Fibroblast of skin of scalp (primary cell): ENCODE measurements at places on chromosomes 1 and 21.

DNA sequence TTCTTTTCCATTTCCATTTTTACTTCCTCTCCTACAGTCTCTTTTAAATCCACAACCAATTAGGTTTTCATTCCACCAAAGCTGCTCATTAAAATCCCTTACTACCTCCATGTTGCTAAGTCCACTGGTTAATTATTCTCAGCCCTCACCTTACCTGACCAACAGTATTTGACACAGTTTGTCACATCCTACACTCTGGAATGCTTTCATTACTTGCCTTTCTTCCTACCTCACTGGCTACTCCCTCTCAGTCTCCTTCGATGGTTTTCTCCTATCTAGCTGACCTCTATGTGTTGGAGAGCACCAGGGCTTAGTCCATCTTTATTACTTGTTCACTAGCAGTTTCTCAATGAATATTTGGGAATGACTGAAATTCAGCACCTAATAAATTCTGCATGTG is 78.6 kb downstream of the NME7 start:
- no peak for DNase-seq

DNA sequence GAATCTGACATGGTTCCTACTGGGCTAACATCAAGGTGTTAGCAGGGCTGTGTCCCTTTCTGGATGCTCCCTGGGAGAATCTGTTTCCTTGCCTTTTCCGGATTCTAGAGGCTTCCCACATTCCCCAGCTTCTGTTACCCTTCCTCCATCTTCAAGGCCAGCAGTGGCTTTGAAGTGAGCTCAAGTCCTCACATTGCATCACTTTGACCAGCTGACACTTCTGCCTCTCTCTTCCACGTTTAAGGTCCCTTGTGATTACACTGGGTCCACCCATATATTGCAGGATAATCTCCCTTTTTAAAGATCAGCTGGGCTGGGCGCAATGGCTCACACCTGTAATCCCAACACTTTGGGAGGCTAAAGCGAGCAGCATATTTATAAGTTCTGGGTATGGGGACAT is 33.1 kb downstream of the CNST start:
- no peak for DNase-seq

DNA sequence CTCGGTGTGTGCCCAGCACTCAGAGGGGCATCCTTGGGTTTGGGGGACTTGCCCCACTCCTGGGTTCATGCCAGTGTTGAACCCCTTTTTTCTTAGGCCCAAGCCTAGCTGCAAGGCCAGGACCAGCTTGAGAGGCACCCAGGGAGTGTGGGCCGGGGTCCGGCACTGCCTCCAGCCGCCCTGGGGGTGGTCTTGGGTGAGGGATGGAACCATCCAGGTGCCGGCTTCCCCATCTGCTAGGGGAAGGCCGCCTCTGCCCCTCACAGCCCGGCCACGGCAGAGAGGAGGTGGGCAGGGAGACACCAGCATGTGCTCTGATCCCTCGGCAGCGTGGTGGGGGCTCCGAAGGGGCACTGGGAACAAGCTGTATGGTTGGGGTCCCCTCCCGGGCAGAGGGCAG is 50.2 kb upstream of the ARHGEF16 start:
- DNase-seq: no peak

DNA sequence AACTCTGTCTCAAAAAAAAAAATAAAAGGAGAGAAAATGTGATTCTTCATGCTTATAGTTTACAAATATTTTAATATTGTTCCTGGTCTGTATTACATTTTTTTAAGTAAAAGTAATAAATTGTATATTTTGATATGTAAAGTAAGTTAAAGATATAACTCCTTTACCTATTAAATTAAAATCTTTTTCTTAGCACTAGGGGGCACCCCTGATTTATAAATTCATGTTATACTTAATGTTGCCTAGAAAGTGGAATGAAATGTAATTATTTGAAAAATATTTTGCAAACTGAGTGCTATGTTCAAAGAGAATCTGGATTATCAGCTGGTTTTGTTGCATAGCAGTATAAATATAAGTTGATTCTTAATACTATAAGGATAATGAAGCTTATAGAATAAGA is 49.2 kb downstream of the RALGPS2 start:
- DNase-seq: peak; percentile 42

DNA sequence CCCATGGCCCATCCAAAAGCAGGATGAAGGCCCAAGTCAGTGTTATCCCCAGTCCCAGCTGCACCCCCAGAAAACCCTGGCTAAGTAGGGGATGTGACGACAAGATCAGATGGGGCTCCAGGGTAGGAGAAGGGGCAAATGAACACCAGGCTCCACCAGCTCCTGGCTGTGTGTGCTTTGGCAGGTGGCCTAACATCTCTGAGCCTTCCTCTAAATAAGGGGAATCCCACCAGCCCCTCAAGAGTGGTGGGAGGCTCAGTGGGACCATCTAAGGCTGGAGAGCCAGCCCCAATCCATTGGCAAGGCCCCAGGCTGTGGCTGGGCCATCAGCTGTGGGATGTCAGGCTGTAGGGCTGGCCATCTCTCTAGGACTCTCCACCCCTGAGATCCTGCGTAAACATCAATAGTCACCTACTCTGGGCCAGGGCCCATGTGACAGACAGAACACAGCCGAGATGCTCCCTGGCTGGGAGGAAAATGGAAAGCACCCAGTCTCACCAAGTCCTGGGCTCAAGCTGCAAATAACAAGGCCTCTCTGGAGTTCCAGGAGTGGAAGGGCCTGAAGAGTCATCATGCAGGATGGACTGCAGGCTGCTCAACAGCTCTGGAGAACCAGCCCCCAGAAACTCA is 7.5 kb downstream of the SDC3 start:
- no peak for DNase-seq
